Dermis blood vessel endothelial cell (primary cell): ENCODE measurements at places on chromosomes 5 and 9.

DNA sequence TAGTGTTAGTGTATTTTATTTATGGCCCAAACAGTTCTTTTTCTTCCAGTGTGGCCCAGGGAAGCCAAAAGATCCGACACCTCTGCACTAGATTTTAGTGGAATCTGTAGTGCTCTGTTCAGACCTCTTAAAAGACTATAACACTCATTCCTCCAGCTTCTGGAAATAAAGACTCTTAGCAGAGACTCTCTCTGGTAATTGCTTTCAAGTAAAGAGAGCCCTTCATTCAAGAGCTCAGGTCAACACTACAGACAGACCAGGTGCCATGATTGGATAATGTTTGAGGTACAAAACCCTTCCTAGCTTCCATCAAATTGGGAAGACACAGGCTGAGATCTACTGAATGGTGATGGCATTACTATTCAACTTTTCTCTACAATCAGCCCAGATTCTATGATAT, 255.8 kb downstream of the PRDM9 start:
- DNase-seq: no peak

DNA sequence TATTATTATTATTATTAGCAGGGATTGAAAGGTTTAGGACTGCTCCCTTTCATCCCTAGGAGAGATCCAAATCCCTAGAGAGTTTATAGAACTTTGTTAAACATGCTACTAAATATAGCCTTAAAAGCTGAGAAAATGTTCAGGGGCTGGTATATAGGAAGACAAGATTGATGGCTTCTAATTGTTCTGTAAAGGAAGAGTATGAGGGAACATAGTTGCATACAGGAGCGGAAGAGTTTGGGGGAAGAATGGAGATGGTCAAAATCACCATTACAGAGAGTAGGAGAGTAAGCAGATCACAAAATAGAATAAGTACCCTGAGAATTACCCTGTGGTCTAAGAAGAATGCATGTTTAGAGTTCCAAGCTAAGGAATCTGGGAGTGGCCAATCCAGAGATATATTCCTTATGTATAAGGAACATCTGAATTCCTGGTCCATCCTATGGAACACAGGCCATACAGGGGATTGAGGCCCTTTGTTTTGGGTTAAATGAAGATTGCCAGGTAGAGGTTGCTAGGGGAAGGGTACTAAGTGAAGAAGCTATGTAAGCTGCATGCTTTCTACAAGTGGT, 158.0 kb upstream of the APC start:
- no peak for DNase-seq

- no peak for DNase-seq
Observed at GRCh38 chr5:69305512-69305911, 27.1 kb downstream of the CCDC125 start.

DNA sequence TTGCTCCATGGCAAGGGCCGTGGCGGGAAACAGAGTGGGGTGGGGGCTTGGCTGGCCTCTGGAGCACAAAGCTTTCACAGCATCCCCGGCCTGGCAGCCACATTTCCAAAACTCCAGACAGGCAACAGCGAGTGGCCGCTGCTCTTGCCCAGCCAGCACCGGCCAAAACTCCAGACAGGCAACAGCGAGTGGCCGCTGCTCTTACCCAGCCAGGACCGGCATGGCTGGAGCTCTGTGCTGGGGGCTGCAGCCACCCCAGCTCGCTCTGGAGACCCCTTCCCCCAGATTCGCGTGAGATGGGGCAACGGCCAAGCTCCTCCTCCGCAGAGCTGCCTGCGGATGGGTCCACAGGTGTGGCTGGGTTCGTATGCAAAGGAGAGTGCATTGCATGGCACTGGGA, 98.5 kb downstream of the COL5A1 start:
- DNase-seq: no peak

GRCh38 chr9:109238655-109239054, 71.6 kb upstream of the FRRS1L start:
- no peak for DNase-seq

- no peak for DNase-seq
Observed at GRCh38 chr5:134944630-134945029, 23.1 kb upstream of the CATSPER3 start.

DNA sequence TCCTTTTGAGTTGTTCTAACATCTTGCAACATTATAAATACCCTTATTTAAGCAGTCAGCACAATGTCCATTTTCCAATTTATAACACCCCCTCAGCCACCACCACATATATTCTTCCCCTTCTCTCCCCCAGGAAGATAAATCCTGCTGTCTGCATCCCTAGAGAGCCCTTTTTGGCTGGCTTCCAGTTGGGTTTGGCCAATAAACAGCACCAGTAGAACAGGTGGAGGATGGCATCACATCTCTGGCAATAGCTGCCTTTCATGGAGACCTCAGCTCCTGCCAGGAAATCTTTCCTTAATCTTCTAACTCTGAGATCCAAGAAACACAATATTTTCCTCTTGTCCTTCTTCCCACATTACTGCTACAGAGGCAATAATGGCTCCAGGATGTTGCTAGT, 53.7 kb downstream of the TRIM36 start:
- no peak for DNase-seq

GRCh38 chr5:127909066-127909465, 174.5 kb upstream of the SLC12A2 start:
- DNase-seq: peak; percentile 80

DNA sequence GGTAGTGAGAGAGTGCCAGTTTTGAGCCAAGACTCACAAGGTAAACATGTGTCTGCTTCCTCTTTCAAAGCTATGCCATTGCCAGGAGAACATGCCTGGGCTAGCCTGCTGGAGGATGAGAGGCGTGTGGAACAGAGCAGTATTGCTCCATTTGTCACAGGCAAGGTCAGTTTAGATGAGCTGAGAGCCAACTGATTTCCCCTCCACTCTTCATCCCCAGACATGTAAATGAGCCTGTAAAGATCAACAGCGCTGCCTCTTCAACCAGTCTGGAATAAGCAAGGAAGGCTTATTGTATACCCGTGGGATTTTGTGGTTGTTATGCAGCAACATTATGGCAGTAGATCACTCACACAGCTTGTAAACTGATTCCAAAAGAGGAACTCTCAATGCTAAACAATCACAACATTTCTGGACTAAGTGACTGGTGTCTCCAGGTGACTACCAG, 8.2 kb upstream of the GDNF start:
- DNase-seq: peak; percentile 63

DNA sequence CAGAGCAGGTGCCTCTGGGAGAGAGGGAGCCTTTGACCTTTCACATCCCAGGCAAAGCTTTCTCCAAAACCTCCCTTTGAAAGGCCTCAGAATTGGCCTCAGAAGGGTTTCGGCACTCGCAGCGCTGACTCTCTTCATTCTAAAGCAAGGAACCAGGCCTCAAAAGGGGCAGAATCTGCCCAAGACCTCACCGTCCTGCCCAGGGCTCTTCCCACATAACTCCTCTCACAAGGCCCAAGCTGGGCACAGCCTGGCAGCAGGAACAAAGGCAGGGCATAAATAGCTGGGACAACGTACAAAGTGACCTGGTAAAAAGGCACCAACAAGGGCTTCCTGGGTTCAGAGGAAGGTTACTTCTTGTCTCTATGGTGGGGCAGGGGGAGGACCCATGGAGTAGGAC, 166.3 kb upstream of the FSTL4 start:
- DNase-seq: no peak

DNA sequence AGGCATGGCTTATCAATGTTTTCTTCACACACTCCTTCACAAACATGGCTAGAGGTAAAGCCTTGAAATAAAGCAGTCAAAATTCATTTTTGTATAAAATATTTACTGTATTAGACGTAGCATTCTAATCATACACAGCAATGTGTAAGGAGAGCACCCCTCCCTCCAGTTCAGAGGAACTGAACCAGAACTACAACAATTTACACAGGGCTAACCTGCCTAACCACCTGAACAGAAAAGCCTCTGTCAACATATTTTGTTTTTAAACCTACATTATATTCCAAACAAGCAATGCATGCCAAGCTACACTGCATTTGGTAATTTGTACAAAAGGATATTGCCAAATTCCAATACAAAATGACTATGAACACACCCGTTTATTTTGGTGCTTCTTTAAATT, 41.6 kb downstream of the MLLT3 start:
- DNase-seq: no peak

GRCh38 chr9:134604834-134605233, 36.8 kb upstream of the COL5A1 start:
- DNase-seq: no peak

- DNase-seq: no peak
Observed at GRCh38 chr9:108845947-108846346, 9.8 kb downstream of the ACTL7B start.

DNA sequence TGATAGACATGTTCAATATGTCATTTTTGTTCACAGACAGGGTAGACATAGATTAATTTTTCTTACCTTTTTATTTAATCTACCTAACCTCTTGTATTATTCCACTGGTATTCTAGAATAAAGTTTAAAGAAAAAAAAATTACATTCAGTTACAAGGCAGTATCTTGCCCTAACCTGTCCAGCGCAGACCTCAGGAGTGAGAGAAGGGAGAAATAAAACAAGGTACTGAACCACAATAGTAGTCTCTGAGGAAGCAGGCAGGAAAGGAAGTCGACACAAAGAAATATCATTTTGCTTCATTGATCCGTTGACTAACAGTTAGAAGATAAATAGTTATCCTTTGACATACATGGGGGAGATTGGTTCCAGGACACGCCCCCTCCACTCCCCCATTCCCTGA, 12.5 kb upstream of the ADAMTSL1 start:
- DNase-seq: no peak

DNA sequence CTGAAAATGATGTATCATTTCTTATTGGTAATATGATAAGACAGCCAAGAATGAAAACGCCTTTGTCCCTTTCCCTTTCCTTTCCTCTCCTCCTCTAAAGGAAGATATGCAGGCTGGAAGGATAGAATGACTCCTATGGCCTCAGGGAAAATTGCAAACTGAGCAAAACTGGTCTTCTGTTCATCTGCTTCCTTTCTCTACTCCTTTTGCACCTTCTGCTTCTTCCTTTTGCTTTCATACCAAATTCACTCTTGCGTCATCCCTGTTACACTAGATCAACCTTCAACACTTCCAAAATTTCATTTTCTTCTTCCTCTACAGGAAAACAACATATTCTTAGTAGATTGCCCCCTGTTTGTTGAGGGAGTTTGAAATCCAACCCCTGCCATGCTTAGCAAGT, 234.1 kb downstream of the ADAMTS6 start:
- DNase-seq: no peak

- DNase-seq: no peak
Observed at GRCh38 chr5:126680191-126680817, 79.6 kb downstream of the PHAX start.

- no peak for DNase-seq
Observed at GRCh38 chr9:126604059-126605055, 9.4 kb upstream of the LMX1B start.

- no peak for DNase-seq
Observed at GRCh38 chr9:89023740-89024139, 32.5 kb downstream of the S1PR3 start.

DNA sequence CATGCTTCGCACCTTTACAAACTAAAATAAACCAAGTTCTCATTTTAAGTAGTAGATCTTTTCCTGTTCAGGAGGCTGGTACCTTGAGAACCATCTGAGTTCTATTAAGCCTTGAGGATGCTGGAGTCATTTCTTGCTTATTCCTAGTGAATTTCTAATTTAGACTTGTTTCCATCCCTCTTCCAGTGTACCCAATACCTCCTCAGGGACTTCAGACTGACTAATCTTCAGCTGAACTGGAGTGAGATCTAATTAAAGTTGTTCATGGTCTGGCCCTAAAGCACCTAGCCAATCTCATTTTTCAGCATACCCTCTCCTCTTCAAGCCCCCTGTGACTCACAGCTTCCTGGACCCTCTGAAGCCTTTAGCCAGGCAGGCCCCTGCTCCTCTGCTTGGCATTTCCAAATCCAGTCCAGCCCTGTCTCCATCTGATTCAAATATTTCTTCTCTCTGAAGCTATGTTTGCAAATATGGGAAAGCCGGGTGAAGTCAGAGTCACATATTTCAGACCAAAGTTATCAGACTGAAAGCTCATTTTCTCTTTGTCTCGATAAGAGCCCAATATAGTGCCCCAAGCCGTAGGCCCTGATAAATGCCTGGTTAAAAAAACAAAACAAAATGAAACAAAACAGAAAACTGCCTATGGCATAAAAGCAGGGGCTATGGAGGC, 19.4 kb upstream of the TNFSF15 start:
- no peak for DNase-seq

DNA sequence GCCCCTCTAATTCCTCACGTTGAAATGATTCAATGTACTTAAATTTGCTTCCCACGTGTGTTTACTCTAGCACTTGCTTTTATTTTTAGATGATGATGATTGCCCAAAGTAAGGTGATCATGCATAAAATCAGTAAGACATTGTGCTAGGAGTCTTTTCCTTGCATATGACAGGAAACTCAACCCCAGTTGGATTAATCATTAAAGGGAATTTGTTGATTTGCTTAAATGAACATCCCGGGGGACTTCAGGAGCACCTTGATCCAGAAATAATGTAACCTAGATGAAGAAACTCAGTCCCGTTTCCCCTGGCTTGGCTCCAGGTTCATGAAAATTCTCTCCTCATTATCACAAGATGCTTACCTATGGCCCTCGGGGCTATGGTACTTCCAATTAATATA, 106.1 kb upstream of the STC2 start:
- DNase-seq: no peak

GRCh38 chr9:112921549-112921948, 30.9 kb upstream of the SLC46A2 start:
- peak; percentile 50 for DNase-seq

DNA sequence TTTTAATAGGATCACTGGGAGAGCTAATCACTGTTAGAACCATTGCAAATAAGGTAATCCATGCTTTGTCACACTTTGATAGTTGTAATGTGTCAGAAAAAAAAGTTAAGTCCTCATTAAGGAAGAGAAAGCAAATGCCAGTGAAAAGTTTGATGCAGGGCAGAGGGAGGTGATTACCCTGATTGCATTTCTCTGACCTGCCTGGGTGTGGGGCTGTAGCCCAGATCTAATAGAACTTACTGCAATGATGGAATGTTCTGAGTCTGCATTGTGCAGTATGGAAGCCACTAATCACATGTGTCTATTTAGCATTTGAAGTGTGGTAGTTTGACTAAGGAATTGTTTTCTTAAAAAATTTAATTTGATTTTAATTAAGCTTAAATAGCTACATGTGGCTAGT, 202.7 kb downstream of the ATP10B start:
- DNase-seq: no peak

DNA sequence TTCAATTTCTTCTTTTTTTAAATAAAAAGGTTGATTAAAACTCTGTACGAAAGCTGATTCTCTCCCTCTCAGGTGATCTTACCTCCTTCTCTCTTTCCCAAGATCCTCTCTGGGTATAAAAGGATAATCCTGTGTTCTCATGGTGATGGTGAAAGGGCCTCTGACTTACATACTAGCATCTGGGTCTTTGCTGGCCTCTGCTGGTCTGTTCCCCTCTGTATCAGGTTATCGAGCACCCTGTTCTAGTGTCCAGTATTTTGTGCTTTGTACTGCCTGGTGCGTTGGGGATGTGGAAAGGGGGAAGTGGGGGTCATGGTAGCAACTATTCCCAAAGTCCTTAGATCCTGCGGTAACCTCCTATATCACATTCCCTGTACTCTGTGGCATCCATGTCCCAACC, 328.9 kb downstream of the NR2F1-AS1 start:
- no peak for DNase-seq

GRCh38 chr9:100601216-100601615, 23.3 kb downstream of the CAVIN4 start:
- DNase-seq: peak; percentile 75

GRCh38 chr5:107247427-107247826, 423.3 kb downstream of the EFNA5 start:
- DNase-seq: no peak
